ENCODE measurements at places on chromosomes 16 and 17.

DNA sequence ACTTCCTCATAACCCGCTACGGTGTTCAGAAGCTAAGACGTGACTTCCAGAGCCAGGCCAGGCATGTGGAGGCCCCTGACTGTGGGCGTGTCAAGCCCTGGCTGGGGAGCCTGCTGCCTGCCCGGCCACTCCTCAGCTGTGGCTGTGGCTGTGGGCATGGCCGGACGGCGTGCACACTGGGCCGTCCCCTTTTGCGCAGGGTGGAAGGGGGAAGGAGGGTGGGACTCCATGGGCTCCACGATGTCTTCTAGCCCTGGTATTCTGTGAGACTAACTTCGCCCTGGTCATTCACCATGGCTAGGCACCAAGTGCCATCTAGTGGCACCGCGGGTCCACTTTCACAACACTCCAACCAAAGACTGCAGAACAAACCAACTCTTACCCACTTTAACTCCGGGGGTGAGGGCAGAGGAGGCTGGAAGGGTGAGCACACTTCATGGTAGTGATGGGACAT, 67.9 kb downstream of the N4BP1 start:
- peaks cover 4% of the 10 kb centered on the region for H3K4me1 ChIP-seq
- H3K36me3 ChIP-seq = peaks cover 11% of the 10 kb centered on the region
- peak; percentile 57 for DNase-seq
- no peaks in the 10 kb centered on the region for H3K27me3 ChIP-seq
- no peak overlapping the region for H3K27ac ChIP-seq

- no peaks in the 10 kb centered on the region for H3K36me3 ChIP-seq
- no peak for DNase-seq
- no peak overlapping the region for H3K27ac ChIP-seq
Observed at GRCh38 chr17:17361867-17362539, 58.8 kb downstream of the NT5M start.

- H3K4me3 ChIP-seq = no peak overlapping the region
- no peak for DNase-seq
- no peaks in the 10 kb centered on the region for H3K36me3 ChIP-seq
- H3K27ac ChIP-seq = no peak overlapping the region
- no peaks in the 10 kb centered on the region for H3K27me3 ChIP-seq
Observed at GRCh38 chr17:67666710-67667109, 51.0 kb upstream of the NOL11 start.

- H3K27ac ChIP-seq = no peak overlapping the region
- H3K27me3 ChIP-seq = no peaks in the 10 kb centered on the region
- H3K4me1 ChIP-seq = no peaks in the 10 kb centered on the region
- no peak overlapping the region for H3K4me3 ChIP-seq
- H3K36me3 ChIP-seq = no peaks in the 10 kb centered on the region
Observed at GRCh38 chr17:73393962-73394361, 82.2 kb upstream of the CDC42EP4 start.

- H3K27ac ChIP-seq = no peak overlapping the region
- H3K27me3 ChIP-seq = no peaks in the 10 kb centered on the region
- no peaks in the 10 kb centered on the region for H3K36me3 ChIP-seq
- no peak for DNase-seq
- H3K4me1 ChIP-seq = no peaks in the 10 kb centered on the region
Observed at GRCh38 chr16:73427164-73427563, 379.2 kb upstream of the ZFHX3 start.
